ENCODE measurements at places on chromosomes 5 and 9.

- DNase-seq: no peak
These were observed 4.7 kb downstream of the CCIN start for GRCh38 chr9:36173861-36174260.

DNA sequence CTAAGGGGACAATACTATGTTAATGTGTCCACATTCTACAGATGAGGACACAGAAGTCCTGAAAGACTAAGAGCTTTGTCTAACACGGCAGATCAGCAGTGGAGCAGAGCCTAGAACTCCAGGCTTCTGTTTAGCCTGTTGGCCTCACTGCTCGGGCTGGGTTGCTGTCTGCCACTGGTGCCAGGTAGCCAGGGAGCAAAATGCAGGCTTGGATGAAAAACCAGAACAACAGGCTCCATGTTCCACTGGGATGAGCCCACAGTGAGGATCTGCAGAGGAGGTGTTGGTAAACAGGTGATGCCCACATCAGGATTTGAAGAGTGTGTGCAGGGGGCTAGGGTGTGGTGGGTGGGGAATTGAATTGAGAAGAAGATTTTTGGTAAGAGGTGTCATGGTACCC lies 114.0 kb upstream of the TBC1D2 start:
- no peak for DNase-seq

DNA sequence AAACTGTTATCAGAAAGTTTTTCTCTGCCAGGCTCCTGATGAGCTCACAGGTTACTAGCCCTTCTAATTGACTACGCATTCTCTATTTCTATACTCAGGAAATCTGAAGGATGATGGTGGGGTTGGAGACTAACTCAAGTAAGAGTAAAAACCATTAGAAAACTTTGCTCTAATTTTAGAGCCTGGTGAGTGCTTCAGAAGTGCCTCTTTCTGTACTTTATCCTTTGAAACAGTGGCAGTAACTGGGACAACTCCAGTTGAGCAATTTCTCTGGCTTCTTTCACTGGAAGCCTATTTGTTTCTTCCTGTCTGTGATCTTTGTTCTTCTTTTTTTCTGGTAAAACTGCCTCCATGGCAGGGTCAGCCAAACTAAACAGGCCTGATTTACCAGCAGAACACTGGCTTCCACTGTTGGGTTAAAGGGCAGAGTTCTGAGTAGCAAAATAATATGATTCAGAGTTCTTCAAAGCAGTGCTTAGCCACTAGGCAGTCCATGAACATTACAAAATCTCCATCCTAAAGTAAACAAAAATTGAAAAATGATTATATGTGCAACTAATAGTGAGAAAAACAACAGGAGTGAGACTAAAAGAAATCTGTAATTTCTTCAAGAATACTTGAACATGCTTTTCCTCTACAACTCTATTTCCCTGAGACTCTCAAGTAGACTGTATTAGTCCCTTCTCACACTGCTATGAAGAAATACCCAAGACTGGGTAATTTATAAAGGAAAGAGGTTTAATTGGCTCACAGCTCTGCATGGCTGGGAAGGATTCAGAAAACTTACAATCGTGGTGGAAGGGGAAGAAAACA lies 79.8 kb downstream of the MROH2B start:
- DNase-seq: no peak

GRCh38 chr9:97534961-97535594 lies 33.6 kb downstream of the TMOD1 start:
- DNase-seq: no peak

- DNase-seq: no peak
These were observed 1689.2 kb upstream of the WWC1 start for GRCh38 chr5:166602271-166602670.

DNA sequence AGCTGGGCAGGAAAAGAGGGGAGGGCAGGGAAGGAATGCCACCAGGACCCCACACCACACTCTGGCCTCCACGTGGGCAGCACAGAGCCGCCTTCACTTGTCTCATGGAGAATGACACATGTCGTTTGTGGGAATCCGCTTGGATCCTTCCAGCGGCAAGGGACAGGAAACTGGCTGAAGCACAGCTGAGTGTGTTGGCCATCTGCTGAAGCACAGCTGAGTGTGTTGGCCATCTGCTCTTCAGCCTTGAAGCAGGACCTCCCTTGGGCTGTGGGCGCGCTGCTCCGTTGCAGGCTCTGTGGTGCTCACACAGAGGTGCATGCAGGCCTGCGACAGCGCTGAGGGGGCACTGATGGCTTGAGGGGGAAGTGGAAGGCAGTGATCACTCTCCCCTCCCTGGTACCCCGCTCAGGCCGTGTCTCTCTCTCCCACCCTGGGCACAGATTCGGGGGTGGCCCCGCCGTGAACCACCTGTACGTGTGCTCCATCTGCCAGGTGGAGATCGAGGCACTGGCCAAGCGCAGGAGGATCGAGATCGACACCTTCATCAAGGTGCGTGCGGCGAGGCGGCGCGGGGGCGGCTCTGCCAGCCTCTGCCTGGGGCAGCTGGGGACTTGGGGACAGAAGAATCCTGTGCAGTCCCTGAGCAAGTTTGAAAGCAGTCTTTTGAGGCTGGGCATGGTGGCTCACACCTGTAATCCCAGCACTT lies 40.6 kb downstream of the USP20 start:
- DNase-seq: no peak

GRCh38 chr9:27622693-27623340 lies 49.5 kb upstream of the C9orf72 start:
- DNase-seq: peak; percentile 78

DNA sequence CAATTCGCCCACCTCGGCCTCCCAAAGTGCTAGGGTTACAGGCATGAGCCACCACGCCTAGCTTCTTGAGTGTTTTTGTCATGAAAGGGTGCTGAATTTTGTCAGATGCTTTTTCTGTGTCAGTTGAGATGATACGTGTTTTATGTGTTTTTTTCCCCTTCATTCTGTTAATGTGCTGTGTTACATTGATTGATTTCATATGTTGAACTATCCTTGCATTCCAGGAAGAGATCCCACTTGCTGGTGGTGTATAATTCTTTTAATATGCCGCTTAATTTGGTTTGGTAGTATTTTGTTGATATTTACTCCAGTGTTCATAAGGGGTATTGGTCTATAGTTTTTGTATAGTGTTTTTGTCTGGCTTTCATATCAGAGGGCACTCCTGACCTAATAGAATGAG lies 13.6 kb downstream of the ZBTB43 start:
- no peak for DNase-seq

- no peak for DNase-seq
These were observed 161.3 kb downstream of the OLFM1 start for GRCh38 chr9:135248721-135249120.

DNA sequence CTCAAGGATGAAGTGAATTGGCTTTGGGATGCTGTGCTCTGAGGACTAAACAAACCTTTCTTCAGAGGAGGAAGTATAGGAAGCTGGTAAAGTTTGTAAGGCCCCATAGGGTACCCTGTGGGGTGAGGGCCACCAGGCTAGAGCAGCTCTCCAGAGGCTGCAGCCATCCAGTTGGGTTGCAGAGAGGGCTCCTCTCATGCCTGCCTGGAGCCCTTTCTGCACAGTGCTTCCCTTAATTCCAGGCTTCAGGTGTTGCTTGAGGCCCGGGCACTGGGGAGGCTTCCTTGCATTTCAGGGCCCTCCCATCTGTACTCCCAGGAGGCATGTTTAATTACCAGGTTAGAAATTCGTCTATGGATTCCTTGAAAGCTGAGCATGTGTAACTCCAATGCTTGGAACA lies 95.3 kb upstream of the FSTL4 start:
- no peak for DNase-seq

GRCh38 chr9:94718936-94719335 lies 7.6 kb upstream of the AOPEP start:
- DNase-seq: no peak

- DNase-seq: no peak
These were observed 3.6 kb downstream of the PCDHAC2 start for GRCh38 chr5:140969880-140970279.

DNA sequence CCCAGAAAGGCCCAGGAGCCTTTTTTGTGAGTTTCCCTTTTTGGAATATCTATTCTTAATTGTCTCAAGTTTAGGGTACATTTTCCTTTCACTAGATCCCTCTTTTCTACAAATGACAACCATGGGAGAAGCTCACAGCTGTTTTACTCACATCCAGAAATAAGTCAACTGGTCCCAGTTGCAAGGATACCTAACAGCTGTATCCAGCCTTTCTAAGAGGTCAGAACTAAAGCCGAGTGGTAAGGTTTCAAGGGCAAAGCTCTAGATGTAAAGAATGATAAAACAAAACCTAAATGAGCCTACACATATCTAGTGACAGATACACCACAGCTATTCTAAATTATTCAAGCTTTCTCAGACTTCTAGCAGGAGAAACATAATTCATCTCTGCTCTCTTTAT lies 4.4 kb downstream of the FGF10 start:
- DNase-seq: no peak

- DNase-seq: peak; percentile 50
These were observed 117.0 kb downstream of the SSBP2 start for GRCh38 chr5:81633891-81634290.

DNA sequence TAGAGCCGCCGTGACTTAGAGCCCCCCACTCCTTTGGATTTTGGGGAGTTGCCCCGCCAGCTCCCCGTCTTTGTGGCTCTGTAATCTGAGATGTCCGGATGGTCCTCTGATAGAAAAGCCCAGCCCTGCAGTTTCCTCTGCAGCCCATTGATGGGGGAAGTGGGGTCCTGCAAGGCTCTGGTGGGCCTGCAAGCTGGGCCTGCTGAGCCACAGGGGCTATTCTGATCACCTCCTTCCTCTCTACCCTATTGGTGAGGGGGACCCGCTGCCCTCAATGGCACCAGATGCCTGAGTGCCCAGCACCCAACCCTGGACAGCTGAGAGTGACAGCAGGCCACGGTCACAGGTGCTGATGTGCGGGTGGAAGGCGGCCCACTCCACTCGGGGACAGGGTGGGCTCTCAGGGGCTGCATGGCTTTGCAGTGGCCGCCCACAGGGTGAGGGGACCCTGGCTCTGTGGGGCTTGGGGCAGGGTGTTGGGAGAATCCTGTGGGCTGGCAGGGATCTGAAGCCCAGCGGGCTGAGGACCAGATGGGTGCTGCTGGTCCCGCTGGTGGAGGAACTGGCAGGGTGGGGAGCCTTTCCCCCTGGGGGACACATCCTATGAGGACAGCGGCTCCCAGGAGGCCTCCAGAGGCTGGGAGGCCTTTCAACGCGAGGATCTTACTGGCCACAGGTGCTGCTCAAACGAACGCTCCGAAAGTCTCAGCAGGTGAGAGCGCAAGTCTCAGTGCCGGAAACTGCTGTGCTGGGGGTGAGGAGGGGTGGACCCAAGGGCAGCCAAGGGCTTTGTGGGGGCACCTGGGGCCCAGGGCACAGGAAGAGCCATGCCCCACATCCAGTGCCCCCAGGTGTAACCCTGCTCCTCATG lies 30.0 kb upstream of the LPCAT1 start:
- DNase-seq: no peak

DNA sequence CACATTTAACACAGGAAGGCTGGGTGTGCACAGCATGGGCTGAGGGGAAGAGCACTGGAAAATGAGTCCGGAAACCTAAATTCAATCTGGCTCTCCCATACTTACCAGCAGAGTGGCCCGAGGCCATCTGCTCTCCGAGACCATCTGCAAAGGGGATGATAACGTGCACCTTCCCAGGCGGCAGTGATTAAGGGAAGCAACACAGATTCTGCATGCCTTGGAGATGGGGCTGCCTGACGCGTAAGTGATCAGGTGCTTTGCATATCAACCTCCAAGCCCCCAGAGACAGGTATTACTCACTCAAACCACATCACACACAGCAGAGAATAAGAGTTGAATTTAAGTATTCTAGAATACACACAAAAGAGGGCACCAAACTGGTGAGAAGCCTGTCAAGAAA lies 9.1 kb downstream of the EPB41L4B start:
- no peak for DNase-seq

GRCh38 chr5:150904479-150905311 lies at the start of gene ZNF300:
Gene ZNF300, minus strand, starts transcription at chr5:150904980. Its CDS starts 1,825 bp downstream, at chr5:150903155.
- DNase-seq: no peak

DNA sequence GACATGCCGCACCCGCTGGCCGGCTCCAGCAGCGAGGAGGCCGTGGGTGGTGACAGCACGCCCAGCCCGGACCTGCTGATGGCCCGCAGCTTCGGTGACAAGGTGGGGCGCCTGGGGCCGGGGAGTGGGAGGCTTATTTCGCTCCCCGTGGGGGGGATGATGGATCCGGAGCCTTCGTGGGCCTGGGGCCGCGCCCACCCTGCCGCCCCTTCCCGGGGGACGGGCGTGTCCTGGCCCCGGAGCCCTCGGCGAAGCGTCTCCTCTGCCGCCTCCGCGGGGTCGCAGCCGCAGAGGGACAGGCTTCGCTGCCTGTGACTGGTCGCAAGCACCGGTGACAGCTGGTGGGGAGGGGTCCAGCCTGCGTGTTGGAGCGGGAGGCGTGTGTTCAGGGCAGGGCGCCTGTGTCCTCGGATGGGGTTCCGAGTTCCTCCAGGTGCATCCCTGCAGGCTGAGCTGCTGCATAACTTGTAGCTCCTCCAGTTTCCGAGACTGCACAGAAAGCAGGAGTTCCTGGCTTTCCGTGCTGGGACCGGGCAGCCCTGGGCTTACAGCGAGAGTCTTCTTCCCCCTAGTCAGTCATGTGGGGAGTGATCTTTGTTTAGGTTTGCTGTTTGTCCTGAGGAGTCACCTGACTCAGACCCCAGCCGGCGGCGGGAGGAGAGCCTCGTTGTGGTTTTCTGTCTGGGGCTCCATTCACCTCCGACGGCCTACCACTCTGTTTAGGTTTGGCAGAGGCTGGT lies 666 bp downstream of the SNX30 start:
- DNase-seq: peak; percentile 85

GRCh38 chr9:125986966-125987365 lies 239.8 kb downstream of the PBX3 start:
- no peak for DNase-seq

DNA sequence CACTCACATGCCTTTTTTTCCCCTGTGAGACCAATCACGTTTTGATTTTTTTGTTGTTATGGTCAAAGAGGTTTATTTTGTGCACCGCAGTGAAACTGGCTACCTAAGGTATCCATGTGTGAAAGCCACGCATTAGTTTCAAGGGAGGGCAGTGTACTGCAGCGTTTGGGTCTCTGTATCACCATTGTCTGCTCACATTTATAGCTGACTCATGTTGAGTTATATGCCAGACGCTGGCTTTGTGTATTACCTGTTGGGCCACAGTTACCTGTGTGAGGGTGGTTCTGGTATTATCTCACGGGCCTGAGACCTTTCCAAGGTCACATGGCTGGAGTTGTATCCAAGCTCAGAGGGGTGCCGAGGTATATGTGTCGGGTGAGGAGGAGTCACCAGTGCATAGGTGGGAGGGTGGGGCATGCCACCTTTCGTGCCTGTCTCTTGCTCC lies 75.8 kb downstream of the ARHGAP26 start:
- DNase-seq: no peak

GRCh38 chr5:73213566-73213998 lies 40.6 kb downstream of the TMEM174 start:
- no peak for DNase-seq

DNA sequence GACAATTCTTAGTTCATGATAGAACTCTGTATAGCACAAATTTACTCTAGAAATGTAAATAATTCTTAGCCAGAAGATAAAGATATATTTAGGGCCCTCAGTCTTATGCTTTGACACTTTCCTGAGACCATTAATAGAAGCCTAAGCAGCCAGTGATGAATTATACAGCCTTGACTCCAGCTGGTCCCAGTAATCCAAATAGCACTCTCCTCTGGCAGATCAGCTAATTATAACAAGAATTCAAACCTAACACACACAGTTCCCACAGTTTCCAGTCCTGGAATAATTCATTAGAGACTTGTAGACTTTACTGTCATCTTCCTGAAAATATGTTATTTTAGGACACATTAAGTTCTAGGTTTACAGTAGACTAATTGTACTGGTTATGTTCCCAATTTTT lies 50.4 kb downstream of the SHOC1 start:
- no peak for DNase-seq

- DNase-seq: no peak
These were observed 19.9 kb downstream of the TNFSF8 start for GRCh38 chr9:114910541-114910940.

- DNase-seq: no peak
These were observed 39.7 kb downstream of the EXD3 start for GRCh38 chr9:137383081-137383783.
